Fibroblast of skin of scalp (primary cell): ENCODE measurements at places on chromosomes 11 and 22.

DNA sequence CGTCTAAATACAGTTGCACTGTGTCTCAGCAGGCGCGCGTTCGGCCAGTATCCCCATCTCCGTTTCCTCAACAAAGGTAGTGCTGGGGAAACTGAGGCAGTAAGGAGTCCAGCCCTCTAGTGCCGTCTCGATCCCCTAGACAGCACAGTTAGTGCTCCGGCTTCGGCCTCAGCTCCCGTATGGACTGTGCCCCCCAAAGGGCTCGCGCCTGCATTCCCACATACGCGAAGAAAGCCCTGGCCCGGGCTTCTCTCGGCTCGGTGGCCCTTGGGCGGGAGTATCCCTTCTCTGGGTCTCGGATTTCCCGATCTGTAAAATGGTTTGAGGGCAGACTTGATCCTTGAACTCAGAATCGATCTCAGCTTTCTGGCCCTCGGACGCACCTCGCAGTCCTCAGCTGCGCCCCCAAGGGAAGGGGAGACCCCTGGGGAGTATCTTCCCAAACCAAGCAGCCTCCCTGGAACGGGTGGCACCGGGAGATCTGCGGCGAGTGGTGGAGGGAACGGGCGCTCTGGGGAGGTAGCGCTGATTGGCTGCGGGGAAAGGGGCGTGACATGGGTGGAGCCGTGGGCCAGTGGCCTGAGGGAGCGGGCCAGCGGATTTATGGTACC, 759 bp upstream of the PEX16 start:
- DNase-seq: peak; percentile 73

GRCh38 chr11:105149477-105149876, 9.9 kb upstream of the CARD18 start:
- no peak for DNase-seq

- no peak for DNase-seq
Measured at GRCh38 chr11:117039900-117040299, 58.3 kb downstream of the SIK3 start.

GRCh38 chr11:15280393-15280792, 165.7 kb downstream of the INSC start:
- DNase-seq: no peak

- DNase-seq: no peak
Measured at GRCh38 chr11:21415606-21416005, 746.2 kb downstream of the NELL1 start.

DNA sequence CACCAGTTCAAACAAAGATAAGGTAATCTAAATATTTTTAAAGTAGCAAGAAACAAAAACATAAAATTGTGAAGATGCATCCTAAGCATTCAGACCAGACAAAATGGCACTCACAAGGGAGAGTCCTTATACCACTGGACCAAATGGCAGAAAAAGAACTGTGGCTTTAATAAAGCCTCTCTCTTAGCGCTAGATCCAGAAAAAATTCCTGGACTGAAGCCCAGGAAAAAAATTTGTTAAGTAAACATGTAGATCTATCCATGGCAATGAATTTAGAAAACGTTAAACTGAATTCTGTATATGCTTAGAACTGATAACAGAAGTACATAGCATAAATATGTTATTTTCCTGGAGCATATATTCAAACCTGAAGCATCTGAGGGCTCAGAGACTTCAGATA, 11.8 kb upstream of the CD59 start:
- peak; percentile 75 for DNase-seq

DNA sequence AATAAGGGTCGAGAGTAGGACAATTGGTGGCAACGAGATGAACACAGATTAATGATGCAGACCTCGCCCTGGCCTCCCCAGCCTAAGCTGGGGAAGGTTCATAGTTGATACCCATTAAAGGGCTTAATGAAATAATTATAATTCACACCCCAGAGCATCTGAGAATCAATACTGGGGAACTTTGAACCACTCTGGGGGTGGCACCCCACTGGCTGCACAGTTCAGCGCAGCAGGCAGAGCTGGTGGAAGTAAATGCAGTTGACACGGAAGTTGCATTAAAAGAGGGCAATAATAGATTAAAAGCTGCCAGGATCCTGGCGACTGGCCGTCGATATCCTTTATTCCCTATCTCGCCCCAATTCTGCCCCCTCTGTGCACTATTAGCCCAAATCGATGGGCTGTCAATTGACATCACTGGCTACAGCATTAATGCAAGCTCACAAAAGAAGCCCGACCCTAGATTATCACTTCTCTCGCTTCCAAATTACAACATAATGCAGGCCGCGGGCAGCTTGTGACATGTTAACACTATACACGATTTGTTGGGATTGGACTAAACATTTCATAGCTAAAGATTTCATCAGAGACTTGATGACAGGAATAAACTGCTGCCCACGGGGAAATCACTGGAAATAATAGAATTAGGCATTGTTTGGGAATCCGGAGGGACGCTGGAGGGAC, 14.5 kb downstream of the HSPA8 start:
- DNase-seq: no peak

GRCh38 chr11:130888790-130889189, 27.5 kb downstream of the SNX19 start:
- DNase-seq: no peak

DNA sequence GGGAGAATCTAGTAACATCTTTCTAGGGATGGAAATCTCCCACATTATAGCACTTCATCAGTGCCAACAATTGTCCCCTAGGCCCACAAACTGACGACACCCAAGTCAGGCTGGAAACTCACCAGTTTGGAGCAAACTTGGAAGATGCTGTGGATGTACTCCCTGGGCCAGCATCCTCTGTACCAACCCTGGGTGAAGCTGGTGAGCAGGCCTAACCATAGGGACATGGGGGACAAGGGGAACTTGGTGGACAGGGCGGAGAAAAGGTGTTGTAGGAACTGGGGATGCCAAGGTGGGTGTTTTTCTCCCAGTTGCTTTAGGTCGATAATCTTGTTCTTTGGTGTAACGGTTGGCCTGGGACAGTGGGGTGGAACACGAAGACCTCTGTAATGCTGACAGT, 42.2 kb downstream of the DRG1 start:
- no peak for DNase-seq

DNA sequence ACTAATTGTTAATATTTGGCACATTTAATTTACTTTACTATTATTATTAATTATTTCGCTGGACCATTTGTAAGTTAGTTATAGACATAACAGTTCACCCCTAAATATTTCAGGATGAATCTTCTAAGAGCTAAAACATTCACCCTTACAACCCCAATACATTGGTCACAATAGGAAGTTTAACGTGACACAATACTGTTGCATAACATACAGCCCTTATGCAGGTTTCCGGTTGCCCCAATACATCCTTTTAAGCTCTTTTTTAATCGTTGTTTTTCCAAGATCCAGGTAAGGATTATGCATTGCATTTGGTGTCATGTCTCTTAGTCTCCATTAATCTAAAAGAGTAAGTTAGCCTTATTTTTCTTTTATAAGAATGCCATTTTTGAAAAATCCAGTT, 71.2 kb downstream of the HSD17B12 start:
- DNase-seq: no peak

DNA sequence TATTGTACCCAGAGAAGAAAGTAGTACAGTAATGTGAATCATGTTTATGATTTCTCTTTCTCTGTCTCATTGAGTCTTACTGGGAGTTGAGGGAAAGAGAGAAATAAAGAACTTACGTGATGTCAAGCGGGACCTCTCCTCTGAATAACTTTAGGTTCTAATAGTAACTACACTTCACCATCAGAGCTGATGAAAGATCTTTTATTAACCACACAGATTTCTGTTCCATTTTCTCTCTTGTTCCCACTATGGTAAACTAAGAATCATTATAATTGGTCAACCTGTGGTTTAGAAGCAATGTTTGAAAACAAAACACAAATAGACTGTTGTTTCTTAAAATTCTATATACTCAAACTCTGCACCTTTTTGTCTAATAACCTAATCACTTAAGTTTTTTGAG, 142.3 kb downstream of the ELP4 start:
- DNase-seq: no peak

DNA sequence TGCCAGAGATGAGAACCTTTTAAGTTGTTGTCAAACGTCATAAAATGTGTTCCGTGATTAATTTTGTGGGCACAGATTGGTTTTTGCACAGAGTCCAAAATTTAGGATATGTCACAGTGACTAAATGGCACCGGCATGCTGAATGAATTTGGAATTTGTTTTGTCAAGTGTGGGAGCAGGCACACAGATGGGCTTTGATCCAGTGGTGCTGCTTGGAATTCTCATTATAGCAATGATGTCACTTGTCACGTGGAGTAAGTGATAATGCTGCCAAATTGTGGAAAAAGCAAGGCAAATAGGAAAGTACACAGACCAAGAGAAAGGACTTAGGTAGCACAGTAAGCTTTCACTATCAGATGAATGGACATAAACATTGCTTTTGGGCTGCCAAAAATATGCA, 8.0 kb upstream of the LIN7C start:
- DNase-seq: peak; percentile 39

DNA sequence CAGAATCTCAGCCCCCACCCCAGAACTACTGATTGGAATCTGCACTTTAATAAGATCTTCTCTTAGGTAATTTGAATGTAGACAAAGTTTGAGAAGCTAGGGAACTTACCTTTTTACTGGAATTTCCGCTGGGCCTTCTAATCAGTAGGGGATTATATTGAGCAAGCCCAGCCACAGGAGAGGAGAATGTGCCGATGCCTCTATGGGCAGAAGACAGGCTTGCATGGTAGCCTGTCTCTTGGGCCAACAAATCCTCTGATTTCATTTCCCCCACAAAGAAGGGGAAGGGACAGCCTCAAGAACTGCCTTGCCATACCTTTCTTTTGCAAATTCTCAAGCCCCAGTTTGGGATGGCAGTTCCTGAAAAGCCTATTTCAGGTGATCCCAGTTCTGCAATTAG, 163.4 kb upstream of the BDNF start:
- no peak for DNase-seq

GRCh38 chr11:67043572-67044349, 12.9 kb upstream of the RHOD start:
- DNase-seq: peak; percentile 52

DNA sequence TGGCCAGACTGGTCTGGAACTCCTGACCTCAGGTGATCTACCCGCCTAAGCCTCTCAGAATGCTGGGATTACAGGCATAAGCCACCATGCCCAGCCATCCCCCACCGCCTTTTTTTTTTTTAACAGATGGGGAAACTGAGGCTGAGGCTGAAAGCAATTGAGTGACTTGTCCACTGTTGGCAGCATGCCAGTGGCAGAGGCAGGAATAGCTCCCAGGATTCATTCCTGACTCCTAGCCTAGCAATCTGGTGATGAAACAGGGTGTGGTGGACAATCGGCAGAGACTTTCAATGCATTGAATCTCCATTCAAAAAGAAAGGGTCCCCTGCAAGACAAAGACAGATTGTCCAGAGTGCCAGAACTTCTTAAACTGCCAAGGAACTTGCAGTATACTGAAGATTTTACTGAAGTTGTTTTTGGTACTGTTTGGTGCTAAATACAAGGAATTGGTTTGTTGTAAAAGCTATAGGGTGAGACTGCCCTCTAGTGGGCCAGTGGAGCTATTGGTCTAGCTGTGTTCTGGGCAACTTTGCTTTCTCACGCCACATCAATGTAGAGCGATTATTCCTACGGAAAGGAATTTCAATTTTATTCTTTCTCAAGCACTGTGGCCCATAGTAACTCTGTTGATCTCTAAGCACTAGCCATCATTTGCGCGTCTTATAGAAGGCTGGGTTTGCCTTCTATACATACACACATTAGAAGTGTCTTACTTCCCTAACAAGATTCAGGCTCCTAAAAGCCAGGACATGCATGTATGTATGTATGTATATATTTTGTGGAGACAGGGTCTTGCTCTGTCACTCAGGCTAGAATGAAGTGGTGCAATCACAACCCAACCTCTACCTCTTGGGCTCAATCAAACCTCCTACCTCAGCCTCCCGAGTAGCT, 21.0 kb downstream of the C22orf31 start:
- peak; percentile 88 for DNase-seq

- no peak for DNase-seq
Measured at GRCh38 chr22:42766860-42767259, 46.2 kb upstream of the A4GALT start.

DNA sequence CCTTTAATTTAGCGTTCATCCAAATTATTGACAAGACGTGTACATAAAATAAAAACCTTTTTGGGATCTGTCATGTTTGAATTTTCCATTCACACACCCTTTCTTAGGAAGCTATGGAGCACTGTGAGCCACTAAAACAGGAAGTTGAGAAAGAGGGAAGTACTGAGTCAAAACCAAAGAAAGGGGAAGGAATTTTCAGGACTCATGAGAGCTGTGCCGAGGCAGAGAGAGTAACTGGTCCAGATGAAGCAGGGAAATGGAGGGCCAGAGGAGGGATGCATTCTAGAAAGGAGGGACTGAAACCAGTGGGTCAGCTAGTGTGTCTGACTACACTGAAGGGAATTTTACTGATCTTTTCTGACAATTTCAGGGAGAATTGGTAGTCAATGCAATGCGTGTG, 24.9 kb downstream of the APLP2 start:
- no peak for DNase-seq

DNA sequence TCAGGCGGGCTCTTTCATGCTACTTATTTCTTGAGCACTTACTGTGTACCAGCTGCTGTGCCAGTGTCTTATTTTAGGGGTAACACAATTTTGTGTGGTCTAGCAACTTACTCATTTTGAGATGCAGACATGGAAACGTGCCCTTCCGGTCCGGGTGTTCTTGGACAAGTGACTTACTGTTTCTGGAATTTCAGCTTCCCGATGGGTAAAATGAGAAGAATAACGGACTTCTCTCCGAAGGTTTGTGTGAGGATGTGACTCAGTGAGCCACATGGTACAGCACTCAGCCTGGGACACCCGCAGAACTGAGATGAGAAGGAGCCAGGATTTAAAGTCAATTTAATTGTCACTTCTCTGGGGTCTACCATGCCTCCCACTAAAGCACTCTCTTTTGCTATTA, 114.5 kb upstream of the SYT13 start:
- peak; percentile 87 for DNase-seq

GRCh38 chr11:2992997-2993325, 832 bp upstream of the NAP1L4 start:
- no peak for DNase-seq

DNA sequence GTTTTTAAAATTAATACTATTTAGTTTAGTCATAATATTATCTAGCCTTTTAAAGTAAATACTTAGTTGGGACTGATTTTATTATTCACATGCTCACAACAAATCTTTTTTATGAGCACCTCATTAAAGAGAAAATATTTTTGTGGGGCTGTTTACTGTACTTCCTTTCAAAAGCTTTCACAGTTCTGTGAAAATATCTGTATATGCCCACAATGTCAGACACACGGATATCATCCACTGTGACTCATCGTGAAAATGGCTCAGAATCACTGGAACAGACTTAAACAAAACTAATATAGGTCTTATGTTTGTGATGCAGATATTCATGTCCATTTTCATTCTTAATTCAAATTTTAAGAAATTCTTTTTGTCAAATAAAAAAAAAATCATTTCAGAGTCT, 305.2 kb downstream of the RAB38 start:
- DNase-seq: no peak

- DNase-seq: peak; percentile 58
Measured at GRCh38 chr11:111918390-111919256, at the start of gene C11orf52. TSS of gene C11orf52 (plus strand) at chr11:111918913. CDS start at chr11:111918973, 60 bp downstream.

- peak; percentile 82 for DNase-seq
Measured at GRCh38 chr22:26364066-26365015, 64.7 kb upstream of the ASPHD2 start.
